ENCODE measurements at places on chromosomes 3 and 15. TPM values are rescaled to one million over a fixed set of nuclear protein-coding genes. Genes with fewer than 3 reads are reported as not detected.

DNA sequence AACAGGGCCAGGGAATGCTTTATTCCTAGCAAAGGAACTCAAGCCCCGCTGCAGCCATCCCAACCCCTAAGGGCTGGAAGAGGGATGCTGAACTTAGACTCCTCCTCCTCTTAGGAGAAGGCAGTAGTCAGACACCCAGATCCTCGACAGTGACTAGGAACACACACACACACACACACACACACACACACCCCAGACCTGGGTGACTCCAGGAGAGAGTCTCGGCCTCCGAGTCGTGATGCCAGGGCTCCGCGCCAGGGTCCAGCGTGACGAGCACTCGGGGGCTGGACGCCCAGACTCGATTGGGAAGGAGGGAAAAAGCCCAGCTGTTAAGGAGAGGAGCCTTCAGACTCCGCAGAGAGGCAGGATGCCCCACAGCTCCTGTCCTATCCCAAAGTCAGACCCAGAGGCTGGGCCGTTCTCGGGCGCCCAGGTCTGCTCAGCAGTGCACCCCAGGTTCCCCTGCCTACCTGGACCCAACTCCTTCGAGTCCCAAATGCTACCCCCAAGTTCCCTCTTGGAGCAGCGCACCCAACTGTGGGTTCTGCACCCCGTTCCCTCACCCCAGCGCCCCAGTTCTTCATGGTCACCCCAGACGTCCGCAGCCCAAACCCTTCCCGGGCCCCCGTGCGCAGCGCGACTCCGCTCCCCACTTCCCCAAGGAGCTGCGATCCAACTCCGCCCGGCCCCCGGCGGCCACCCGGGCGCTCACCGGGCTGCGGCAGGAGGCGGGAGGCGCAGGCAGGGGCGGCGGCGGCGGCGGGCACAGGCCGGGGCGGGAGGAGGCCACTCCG is 421 bp downstream of the BMF start:
- peaks cover 24% of the 10 kb centered on the region for H3K4me1 ChIP-seq
- H3K27me3 ChIP-seq = no peaks in the 10 kb centered on the region
- DNase-seq = no peak
- H3K36me3 ChIP-seq = no peaks in the 10 kb centered on the region
- peak overlapping the region; percentile 44 for H3K4me3 ChIP-seq

- peak overlapping the region; percentile 10 for H3K4me3 ChIP-seq
- no peak for DNase-seq
- H3K4me1 ChIP-seq = no peaks in the 10 kb centered on the region
- peaks cover 6% of the 10 kb centered on the region for H3K36me3 ChIP-seq
- H3K27me3 ChIP-seq = no peaks in the 10 kb centered on the region
Measured at GRCh38 chr3:148998715-148999423, 7.5 kb downstream of the GYG1 start.

Gene PPP1R14D
- total RNA-seq = not detected

DNA sequence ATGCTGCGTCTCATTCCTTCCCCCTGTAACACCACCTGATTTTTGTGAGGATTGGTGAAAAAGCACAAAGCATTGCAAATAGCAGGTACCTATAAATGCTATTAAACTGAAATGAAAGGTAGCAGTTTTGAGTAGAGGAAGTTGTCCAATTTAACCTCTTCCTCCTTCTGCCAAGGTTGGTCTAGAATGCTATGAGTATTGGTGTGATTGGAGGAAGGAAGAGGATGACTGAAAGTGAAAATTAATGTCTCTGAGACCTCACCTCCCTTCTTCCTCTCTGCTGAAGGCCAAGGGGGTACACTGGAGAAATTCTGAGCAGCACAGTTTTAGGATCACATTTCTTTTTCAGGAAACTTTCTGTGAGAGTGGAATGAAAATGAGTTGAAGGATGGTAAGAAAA is 94.4 kb downstream of the DTWD1 start:
- H3K27me3 ChIP-seq = no peaks in the 10 kb centered on the region
- H3K4me3 ChIP-seq = no peak overlapping the region
- no peaks in the 10 kb centered on the region for H3K4me1 ChIP-seq
- no peaks in the 10 kb centered on the region for H3K36me3 ChIP-seq
- no peak for DNase-seq
- H3K27ac ChIP-seq = no peak overlapping the region

Gene AHSG
- not detected for total RNA-seq

Gene SUSD5
- total RNA-seq = not detected

Gene DPPA2
- total RNA-seq = not detected

DNA sequence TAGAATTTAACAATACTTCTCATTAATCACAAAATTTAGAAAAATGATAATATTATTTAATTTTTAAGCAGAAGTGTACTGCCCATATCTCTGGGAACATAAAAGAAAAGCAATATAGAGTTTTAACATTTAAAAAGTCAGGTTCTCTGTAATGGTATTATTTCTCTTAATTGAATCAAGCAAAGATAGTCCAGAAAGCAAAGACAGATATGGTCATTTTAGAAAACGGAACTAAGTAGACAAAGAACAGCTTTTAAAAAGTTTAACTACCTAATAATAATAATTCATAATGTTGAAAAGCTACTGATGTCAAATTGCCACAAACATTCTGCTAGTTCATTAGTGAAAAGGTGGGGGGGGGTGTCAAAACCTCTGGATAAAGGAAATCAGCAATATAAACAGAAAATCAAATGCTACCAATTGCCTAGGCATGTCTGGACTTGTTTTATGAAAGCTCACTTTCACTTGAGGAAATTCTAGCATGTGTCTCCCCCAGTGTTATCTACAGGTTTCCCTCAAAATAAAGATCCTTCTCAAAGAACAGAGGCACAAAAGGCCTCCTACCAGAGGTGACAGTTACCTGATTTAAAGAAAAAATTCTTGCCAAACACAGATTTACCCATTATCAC is 1.7 kb downstream of the ZMAT3 start:
- no peak for DNase-seq
- no peak overlapping the region for H3K27ac ChIP-seq
- peaks cover 13% of the 10 kb centered on the region for H3K4me1 ChIP-seq
- peaks cover 19% of the 10 kb centered on the region for H3K36me3 ChIP-seq
- H3K4me3 ChIP-seq = no peak overlapping the region
- H3K27me3 ChIP-seq = no peaks in the 10 kb centered on the region

GRCh38 chr3:16888785-16889607 is 4.2 kb downstream of the PLCL2 start:
- peak overlapping the region; percentile 91 for H3K4me3 ChIP-seq
- no peak for DNase-seq
- no peaks in the 10 kb centered on the region for H3K36me3 ChIP-seq
- H3K4me1 ChIP-seq = peaks cover 53% of the 10 kb centered on the region
- no peaks in the 10 kb centered on the region for H3K27me3 ChIP-seq

- DNase-seq = no peak
- H3K27ac ChIP-seq = no peak overlapping the region
- H3K4me3 ChIP-seq = no peak overlapping the region
- no peaks in the 10 kb centered on the region for H3K27me3 ChIP-seq
Measured at GRCh38 chr15:75598361-75598760, 19.2 kb upstream of the PTPN9 start.

Gene SAXO2
- total RNA-seq = 0.97 TPM

DNA sequence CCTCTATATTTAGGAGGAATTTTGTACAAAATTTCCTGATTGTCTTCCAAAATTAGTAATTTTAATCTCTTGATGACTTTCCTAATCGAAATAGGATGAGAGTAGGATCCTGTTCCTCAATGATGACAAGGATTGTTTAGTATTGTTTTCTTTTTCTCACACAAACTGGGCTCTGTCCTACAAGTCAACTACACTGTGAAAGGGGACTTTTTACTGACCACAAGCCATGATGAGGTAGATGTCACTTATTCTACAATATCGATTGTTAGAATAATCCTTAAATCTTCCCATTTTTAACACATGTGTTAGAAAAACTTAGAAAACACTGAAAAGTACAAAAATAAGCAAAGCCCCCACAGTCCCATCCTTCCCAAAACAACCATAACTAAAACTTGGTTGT is 35.8 kb upstream of the TSC22D2 start:
- H3K27ac ChIP-seq = no peak overlapping the region
- no peaks in the 10 kb centered on the region for H3K27me3 ChIP-seq
- no peak for DNase-seq
- H3K4me1 ChIP-seq = no peaks in the 10 kb centered on the region

Gene DNAJA4
- total RNA-seq = 38.1 TPM

DNA sequence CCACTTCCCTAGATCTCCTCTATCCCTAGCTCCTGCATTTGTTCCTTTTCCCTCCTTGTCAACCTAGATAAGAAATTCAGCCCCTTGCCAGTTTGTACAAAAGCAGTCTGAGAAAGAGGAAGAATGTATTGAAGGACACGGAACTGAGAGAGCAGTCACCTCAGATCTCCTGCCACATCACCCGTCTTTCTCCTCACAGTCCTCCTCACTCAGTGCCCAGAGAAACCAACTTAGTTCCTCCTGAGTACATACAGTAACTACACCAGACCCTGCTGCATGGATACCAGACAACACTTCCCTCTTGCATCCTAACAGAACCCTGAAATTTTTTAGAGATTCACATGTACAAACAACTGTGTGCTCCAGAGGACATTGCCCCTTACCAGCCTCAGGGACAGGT is 563.6 kb upstream of the ADAMTS9 start:
- no peaks in the 10 kb centered on the region for H3K27me3 ChIP-seq
- H3K4me1 ChIP-seq = no peaks in the 10 kb centered on the region
- no peak overlapping the region for H3K4me3 ChIP-seq
- no peaks in the 10 kb centered on the region for H3K36me3 ChIP-seq
- no peak overlapping the region for H3K27ac ChIP-seq

DNA sequence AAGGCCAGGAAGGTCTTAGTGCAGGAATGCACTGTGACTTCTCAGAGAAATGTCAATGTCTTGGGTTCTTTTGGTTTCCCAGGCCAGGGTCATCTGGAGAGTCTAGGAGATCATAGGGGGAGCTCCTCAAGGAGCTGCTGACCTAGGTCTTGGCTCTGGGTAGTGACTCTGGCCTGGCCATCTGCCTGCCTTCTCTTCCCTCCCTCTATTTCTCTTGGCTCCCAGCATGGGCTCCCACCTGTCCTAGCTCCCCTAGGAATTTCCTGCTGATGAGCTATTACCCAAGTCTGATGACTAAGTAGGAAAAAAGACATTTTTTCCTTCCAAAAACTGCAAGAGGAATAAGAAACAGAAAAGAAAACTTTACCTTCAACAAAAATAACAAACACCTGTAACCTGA is 57.4 kb downstream of the BSN start:
- H3K4me3 ChIP-seq = no peak overlapping the region
- H3K4me1 ChIP-seq = no peaks in the 10 kb centered on the region
- DNase-seq = no peak

- no peak overlapping the region for H3K4me3 ChIP-seq
- H3K36me3 ChIP-seq = no peaks in the 10 kb centered on the region
- no peak overlapping the region for H3K27ac ChIP-seq
Measured at GRCh38 chr15:45112591-45113379, 1.2 kb downstream of the DUOX2 start.

Gene AGBL1
- not detected for total RNA-seq

Gene CADM2
- not detected for total RNA-seq

Gene TLR9
- total RNA-seq = 1.6 TPM

GRCh38 chr3:12700800-12701199 is 36.9 kb upstream of the RAF1 start:
- no peaks in the 10 kb centered on the region for H3K4me1 ChIP-seq
- no peaks in the 10 kb centered on the region for H3K36me3 ChIP-seq
- H3K27ac ChIP-seq = no peak overlapping the region
- H3K4me3 ChIP-seq = no peak overlapping the region

Gene SENP7
- total RNA-seq = 49.5 TPM

Gene LDHAL6B
- total RNA-seq = not detected

GRCh38 chr3:46017720-46018119 is 9.6 kb downstream of the XCR1 start:
- H3K27ac ChIP-seq = no peak overlapping the region
- no peaks in the 10 kb centered on the region for H3K36me3 ChIP-seq
- no peak for DNase-seq
- H3K4me1 ChIP-seq = no peaks in the 10 kb centered on the region

- no peaks in the 10 kb centered on the region for H3K27me3 ChIP-seq
- no peaks in the 10 kb centered on the region for H3K4me1 ChIP-seq
- H3K4me3 ChIP-seq = no peak overlapping the region
- DNase-seq = no peak
- no peaks in the 10 kb centered on the region for H3K36me3 ChIP-seq
- no peak overlapping the region for H3K27ac ChIP-seq
Measured at GRCh38 chr15:27816790-27817189, 282.3 kb downstream of the OCA2 start.

DNA sequence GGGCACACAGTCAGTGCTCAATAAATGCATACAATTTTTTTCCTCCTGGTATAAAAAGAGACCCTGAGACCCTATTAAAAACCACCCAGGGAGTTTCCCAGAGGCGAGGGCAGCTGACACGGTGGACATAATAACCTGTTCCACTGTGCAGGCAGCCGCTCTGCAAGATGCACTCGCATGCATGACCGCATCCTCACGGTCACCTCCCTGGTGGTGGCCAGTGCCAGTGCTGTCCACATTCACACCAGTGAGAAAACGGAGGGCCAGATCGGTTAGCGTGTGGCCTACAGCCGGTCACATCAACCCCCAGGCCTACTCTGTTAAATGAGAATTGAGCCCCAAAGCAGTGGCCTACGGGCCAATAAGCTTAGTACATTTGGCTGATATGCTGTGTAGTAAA is 24.8 kb downstream of the SH3BP5 start:
- no peaks in the 10 kb centered on the region for H3K27me3 ChIP-seq
- H3K4me1 ChIP-seq = peaks cover 59% of the 10 kb centered on the region
- no peak overlapping the region for H3K4me3 ChIP-seq
- H3K36me3 ChIP-seq = peaks cover 21% of the 10 kb centered on the region
- H3K27ac ChIP-seq = no peak overlapping the region
- no peak for DNase-seq

GRCh38 chr3:23611737-23612295 is 193.9 kb upstream of the UBE2E1 start:
- H3K27ac ChIP-seq = no peak overlapping the region
- no peaks in the 10 kb centered on the region for H3K4me1 ChIP-seq
- H3K27me3 ChIP-seq = no peaks in the 10 kb centered on the region
- H3K4me3 ChIP-seq = no peak overlapping the region
- DNase-seq = no peak
- H3K36me3 ChIP-seq = no peaks in the 10 kb centered on the region

- peak overlapping the region; percentile 68 for H3K27ac ChIP-seq
- peaks cover 97% of the 10 kb centered on the region for H3K4me1 ChIP-seq
Measured at GRCh38 chr3:30629746-30630145, 23.3 kb downstream of the TGFBR2 start.

Gene TNFAIP8L3
- not detected for total RNA-seq

Gene MYO5A
- 20.8 TPM for total RNA-seq

Measured in naive thymus-derived CD4-positive, alpha-beta T cell (primary cell).